Pulmonary artery endothelial cell (primary cell): ENCODE measurements at places on chromosomes 7 and 10. TPM values are rescaled to one million over a fixed set of nuclear protein-coding genes. Genes with fewer than 3 reads are reported as not detected.

DNA sequence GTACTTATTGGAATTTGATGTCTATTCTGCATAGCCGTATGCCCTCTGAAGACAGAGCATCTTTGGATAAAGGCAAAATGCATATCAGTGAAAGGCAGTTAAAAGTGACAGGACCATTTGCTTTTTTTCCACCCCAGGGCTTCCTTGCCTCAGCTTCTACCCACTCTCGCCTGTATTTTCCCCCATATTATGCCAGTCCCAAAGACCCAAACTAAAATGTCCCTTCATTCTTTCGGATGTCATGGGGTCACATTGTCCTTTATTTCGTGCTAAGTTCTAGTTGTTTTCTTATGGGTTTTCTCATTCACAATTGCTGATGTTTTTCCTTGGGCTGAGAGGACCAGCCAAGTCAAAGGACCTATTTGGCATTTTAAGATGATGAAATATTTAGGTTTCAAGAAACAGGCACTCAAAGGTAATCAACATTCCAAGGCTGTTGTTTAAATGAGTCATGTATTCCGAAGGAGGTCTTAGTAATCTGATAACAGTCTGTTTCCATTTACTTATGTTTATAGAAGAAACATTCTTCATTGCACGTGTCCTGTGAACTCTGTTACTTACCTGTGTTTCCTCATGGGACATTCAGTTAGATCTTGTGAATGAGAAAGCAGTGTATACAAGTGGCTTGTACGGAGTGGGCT is 74.1 kb downstream of the DNAH11 start:
- DNase-seq = peak; percentile 43

- no peak for DNase-seq
Measured at GRCh38 chr10:20267734-20268133, 451.5 kb downstream of the PLXDC2 start.

DNA sequence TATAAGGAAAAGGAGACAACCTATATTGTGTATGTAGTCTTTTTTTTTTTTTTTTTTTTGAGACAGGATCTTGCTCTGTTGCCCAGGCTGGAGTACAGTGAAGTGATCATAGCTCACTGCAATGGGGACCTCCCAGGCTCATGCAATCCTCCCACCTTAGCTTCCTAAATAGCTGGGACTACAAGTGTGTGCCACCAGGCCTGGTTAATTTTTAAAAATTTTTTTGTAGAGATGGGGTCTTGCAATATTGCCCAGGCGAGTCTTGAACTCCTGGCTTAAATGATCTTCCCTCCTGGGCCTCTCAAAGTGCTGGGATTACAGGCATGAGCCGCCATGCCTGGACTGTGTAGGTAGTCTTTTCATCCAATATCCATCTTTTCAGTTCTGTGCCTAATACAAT is 78.7 kb upstream of the ARHGAP21 start:
- no peak for DNase-seq

DNA sequence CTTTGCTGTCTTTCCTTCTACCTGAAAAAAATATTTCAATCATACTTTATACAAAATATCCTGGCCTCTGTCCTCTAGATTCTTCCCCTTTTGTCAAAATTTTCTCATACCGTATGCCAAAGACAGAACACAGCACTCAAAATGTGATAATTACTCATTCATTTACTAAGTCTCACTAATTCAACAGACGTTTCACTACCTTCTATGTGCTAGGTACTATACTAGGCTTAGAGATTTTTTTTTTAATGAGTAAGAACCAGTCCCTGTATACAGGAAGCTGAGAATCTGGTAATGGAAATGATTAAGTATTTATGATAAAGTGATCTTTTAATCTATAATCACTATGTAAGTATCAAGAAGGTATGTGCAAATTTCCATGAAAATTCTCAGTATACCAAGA is 128.0 kb downstream of the ELAPOR2 start:
- no peak for DNase-seq

DNA sequence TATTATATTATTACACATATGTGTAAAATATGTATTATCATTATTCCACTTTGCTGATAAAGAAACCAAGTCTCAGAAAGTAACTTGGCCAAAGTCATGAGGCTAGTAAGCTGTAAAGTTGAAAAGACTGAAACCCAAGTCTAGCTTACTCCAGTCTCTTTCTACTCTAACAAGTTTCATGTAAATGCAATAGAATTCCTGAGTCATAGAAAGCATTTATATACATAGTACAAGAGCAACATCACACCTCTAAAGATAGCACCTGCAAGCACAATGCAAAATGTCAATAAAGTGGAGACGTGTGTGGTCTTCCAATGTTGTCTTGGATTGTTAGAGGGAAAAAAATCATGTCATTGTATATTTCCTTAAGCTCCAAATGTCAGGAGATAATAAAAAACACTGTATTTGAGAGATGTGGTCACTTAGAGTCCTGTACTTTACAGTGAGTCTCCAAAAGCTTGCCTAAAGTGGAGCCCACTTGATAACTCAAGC is 430.3 kb upstream of the NRP1 start:
- no peak for DNase-seq

DNA sequence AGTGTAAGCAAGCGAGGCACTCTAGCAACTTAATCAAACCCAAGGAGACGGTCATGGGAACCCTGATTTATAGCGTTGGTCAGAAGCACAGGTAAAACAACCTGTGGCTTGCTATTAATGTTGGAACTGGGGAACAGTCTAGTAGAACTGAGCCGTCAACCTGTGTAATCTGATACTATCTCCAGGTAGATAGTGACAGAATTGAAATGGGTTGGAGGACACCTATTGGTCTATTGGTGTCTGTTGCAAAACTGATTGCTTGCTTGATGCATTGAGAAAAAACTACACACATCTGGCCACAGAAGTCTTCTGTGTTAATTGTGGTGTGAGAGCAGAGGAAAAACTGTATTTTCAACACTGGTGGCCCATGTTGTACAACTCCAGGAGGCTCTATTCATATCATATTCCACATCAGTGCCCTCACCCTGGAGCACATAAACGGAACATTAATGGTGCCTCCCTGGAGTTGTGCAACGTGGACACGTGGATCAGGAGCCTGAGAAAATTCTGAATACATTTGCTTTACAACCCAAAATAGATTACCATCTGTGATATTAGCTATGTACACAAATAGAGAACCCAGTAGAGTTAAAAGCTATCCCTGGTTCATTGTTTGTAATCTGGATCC is 112.2 kb downstream of the MYO3A start:
- DNase-seq = no peak

GRCh38 chr7:81298951-81299666 is 380.3 kb upstream of the SEMA3C start:
- peak; percentile 60 for DNase-seq

GRCh38 chr10:49371967-49372366 is 23.9 kb downstream of the DRGX start:
- DNase-seq = no peak

- DNase-seq = no peak
Measured at GRCh38 chr7:765383-765782, 38.3 kb upstream of the PRKAR1B start.

- DNase-seq = no peak
Measured at GRCh38 chr10:104325436-104326435, 12.5 kb downstream of the ITPRIP start.

GRCh38 chr7:11970132-11970531 is 138.1 kb upstream of the THSD7A start:
- no peak for DNase-seq

The MYOZ1 gene
- total RNA-seq = not detected in 2 replicates

The KCNIP2 gene
- 0.07 and 0.25 TPM in 2 replicates for total RNA-seq

The CNTNAP2 gene
- total RNA-seq = not detected in 2 replicates

The MIOS gene
- total RNA-seq = 27.4 and 30.7 TPM in 2 replicates

The PPP1R9A gene
- total RNA-seq = 4.1 and 9.3 TPM in 2 replicates

The TMEM176B gene
- not detected in 2 replicates for total RNA-seq

The WNT8B gene
- total RNA-seq = not detected in 2 replicates
